ENCODE measurements at places on chromosomes 5 and 9.

DNA sequence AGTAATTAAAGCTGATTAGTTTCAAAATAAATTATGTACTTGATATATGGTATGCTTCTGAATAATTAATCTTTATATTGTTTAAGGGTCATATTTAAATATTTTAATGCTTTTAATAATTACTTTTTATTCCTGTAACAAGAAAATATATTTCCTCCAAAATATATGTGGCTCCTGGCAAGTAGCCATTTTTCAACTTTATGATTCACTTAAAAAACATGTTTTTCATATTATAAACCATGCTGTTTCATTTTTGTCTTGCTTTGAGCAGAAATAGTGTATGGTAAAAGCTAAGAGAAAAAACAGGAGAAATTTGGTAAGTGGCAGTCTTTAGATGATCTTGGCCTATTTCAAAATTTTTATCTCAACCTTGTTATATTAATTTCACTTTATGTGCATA, 14.6 kb downstream of the SPATA9 start:
- DNase-seq, result no peak

GRCh38 chr5:170360709-170361108, 28.5 kb downstream of the KCNMB1 start:
- no peak for DNase-seq

DNA sequence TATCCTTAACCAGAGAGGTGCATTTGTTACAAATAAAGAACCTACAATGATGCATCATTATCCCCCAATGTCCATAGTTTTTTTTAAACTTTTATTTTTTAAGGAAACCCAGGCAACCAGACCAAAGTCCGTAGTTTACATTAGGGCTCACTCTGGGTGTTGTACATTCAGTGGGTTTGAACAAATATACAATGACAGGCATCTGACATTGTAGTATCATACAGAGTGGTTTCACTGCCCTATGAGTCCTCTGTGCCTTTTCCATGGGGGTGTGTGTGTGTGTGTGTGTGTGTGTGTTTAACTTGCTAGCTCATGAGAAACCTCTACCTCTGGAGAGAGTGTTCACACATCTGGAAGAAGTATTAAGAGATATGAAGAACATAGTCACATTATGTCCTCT, 141.5 kb downstream of the KDM4C start:
- no peak for DNase-seq

DNA sequence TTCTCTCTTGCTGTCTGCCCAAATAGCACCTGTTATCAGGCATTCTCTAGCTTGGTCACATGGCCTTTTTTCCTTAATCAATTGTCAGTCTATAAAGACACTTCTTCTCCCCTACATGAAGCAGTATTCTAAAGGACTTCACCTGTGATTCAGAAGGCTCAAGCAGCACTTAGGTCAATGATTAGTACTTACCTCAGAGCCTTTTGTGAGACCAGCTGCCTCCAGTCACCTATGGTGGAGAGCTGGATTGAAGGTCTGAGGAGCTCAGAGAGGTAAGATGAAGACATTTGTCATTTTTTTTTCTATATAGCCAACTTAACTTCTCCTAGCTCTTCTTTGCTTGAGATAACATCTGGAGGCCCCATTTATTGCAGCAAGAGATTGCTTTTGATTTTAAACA, 278.3 kb upstream of the PCSK5 start:
- DNase-seq, result no peak

GRCh38 chr9:83034026-83034425, 28.9 kb downstream of the RASEF start:
- DNase-seq, result no peak
